ENCODE measurements at places on chromosomes 1 and 21. TPM values are rescaled to one million over a fixed set of nuclear protein-coding genes. Genes with fewer than 3 reads are reported as not detected.

DNA sequence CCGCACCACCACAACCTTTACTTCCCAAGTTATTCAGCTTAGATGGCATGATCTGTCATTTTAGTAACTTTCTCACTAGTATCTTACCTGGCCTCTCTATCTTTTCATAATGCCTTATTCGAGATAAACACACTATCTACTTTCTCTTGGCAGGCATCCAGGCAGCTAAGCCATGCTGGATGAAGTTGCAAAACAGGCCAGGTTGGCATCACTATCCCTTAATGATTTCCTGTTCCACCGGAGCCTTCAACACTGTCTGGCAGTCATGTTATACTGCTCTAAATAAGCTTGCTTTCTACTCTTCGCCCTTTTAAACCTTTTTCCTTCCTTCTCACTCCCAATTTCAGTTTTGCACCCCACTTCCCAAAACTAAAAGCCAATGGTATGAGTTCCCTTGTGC, 12.0 kb upstream of the KCNH1 start:
- H3K27me3 ChIP-seq = peaks cover 35% of the 10 kb centered on the region
- H3K4me1 ChIP-seq = no peaks in the 10 kb centered on the region
- H3K36me3 ChIP-seq = no peaks in the 10 kb centered on the region

- no peak overlapping the region for H3K4me3 ChIP-seq
- no peaks in the 10 kb centered on the region for H3K36me3 ChIP-seq
- H3K27ac ChIP-seq = no peak overlapping the region
- H3K27me3 ChIP-seq = no peaks in the 10 kb centered on the region
These were observed 118.4 kb upstream of the L1TD1 start for GRCh38 chr1:62076286-62076685.

GRCh38 chr1:30437059-30437576, 286.3 kb downstream of the MATN1 start:
- no peak overlapping the region for H3K27ac ChIP-seq
- DNase-seq = no peak
- H3K27me3 ChIP-seq = peaks cover 24% of the 10 kb centered on the region
- no peak overlapping the region for H3K4me3 ChIP-seq

GRCh38 chr1:33295450-33296081, 25.3 kb downstream of the A3GALT2 start:
- H3K36me3 ChIP-seq = no peaks in the 10 kb centered on the region
- peaks cover 11% of the 10 kb centered on the region for H3K4me1 ChIP-seq
- H3K27ac ChIP-seq = no peak overlapping the region
- no peak overlapping the region for H3K4me3 ChIP-seq

- H3K27me3 ChIP-seq = no peaks in the 10 kb centered on the region
- no peaks in the 10 kb centered on the region for H3K36me3 ChIP-seq
- no peak overlapping the region for H3K4me3 ChIP-seq
- DNase-seq = no peak
These were observed 42.4 kb downstream of the OLFML3 start for GRCh38 chr1:114021665-114022099.

GRCh38 chr1:66711420-66711819, 40.8 kb upstream of the DYNLT5 start:
- H3K27ac ChIP-seq = no peak overlapping the region
- no peaks in the 10 kb centered on the region for H3K36me3 ChIP-seq
- peaks cover 22% of the 10 kb centered on the region for H3K27me3 ChIP-seq
- no peaks in the 10 kb centered on the region for H3K4me1 ChIP-seq
- no peak for DNase-seq

DNA sequence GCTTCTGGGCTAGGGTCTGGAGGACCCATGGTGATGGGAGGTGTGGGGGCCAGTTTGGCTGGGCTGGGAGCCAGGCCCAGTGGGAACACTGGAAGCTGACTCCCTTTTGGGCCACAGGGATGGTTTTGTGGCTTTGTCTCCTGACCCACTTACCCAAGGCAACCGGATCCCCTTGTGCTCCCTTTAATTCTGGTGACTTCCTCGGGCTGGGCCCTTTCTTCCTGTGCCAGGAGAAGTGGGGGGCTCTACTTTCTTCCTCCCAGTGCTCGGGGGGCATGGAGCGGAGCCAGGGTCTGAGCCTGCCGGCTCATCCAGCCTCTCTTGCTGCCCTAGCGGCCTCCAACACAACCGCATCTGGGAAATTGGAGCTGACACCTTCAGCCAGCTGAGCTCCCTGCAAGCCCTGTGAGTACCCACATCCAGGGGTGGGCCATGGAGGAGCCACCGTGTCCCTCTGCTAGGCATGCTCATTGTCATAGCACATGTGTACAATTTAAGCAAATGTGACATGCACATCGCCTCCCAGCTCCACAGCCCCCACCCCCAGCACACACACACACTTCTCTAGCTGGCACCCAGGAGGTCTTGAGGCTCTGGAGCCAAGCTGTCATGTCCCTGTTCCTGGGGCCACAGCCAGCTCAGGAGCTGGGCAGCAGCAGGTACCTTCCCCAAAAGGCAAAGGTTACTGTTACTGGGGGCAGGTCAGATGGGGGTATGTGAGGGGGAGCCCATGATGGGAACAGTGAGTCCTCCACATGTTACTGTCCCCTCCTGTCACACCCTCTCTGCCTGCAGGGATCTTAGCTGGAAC, 35.0 kb downstream of the UBE2T start:
- peak; percentile 58 for DNase-seq
- H3K4me3 ChIP-seq = no peak overlapping the region
- H3K4me1 ChIP-seq = peaks cover 4% of the 10 kb centered on the region
- H3K27ac ChIP-seq = no peak overlapping the region

- peaks cover 7% of the 10 kb centered on the region for H3K36me3 ChIP-seq
- no peaks in the 10 kb centered on the region for H3K27me3 ChIP-seq
- DNase-seq = no peak
- H3K4me1 ChIP-seq = peaks cover 8% of the 10 kb centered on the region
These were observed 21.5 kb upstream of the TMCO2 start for GRCh38 chr1:40226192-40226591.

GRCh38 chr21:44353191-44353970, at the start of gene TRPM2:
TSS of gene TRPM2 (plus strand) at chr21:44353621. CDS start at chr21:44353701, 80 bp downstream.
- no peak for DNase-seq
- H3K36me3 ChIP-seq = peaks cover 4% of the 10 kb centered on the region
- H3K27me3 ChIP-seq = peaks cover 2% of the 10 kb centered on the region

GRCh38 chr1:18752409-18752808, 107.1 kb downstream of the TAS1R2 start:
- H3K4me3 ChIP-seq = no peak overlapping the region
- no peaks in the 10 kb centered on the region for H3K4me1 ChIP-seq
- H3K36me3 ChIP-seq = peaks cover 7% of the 10 kb centered on the region
- H3K27ac ChIP-seq = no peak overlapping the region
- peaks cover 24% of the 10 kb centered on the region for H3K27me3 ChIP-seq
- DNase-seq = no peak

GRCh38 chr1:93679546-93679945, 2.1 kb downstream of the BCAR3 start:
- H3K4me1 ChIP-seq = peaks cover 38% of the 10 kb centered on the region
- peaks cover 25% of the 10 kb centered on the region for H3K27me3 ChIP-seq

DNA sequence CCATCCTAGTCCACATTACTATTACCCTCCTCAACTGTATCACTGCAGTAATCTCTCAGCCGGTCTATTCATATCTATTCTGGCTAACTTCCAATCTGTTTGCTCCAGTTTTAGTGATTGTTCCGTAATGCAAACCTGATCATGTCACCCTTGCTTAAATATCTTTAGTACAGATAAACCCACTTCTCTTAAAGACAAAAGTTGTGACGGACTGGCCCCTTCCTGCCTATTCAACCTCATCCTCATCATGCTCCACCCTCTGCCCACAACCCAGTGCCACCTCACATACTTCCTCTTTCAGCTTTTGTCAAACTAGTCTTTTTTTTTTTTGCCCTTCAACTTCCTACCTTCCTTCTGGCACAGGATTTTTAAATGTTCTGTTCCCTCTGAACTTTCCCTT, 2.8 kb upstream of the C1orf162 start:
- H3K4me1 ChIP-seq = peaks cover 23% of the 10 kb centered on the region
- no peak overlapping the region for H3K27ac ChIP-seq
- DNase-seq = peak; percentile 77
- no peaks in the 10 kb centered on the region for H3K36me3 ChIP-seq
- no peak overlapping the region for H3K4me3 ChIP-seq

DNA sequence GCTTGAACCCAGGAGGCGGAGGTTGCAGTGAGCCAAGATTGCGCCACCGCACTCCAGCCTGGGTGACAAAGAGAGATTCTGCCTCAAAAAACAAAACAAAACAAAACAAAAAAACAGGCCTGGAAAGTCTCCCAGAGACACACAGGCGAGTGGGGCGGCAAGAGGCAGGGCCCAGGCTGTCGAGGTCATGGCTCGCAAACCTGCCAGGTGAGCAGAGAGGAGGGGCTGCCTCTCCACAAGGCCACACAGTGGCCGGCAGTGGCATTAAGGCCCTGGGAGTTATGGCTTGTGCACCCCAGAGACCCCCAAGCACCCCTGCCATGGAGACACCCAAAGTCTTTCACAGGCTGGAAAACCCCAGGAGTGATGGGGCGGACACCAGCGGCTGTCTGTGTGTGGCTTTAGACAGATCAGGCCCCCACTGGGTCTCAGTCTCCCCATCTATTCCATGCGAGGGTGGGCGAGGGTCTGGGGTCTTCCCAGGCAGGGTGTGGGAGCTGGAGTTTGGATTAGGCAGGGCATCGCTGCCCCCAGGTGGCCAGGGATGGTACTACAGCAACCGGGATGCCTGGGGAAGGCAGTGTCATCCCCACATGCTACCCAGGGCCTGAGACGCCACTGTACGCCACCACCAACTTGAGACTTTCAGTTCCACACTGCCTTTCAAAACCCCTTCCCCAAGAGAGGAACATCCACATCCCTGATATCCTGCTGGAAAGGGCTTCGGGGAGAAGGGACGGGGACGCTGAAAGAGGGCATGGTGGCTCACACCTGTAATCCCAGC, 7.3 kb upstream of the CTRC start:
- no peaks in the 10 kb centered on the region for H3K27me3 ChIP-seq
- H3K4me1 ChIP-seq = peaks cover 26% of the 10 kb centered on the region
- no peak for DNase-seq
- no peak overlapping the region for H3K4me3 ChIP-seq

FAF1 gene
- total RNA-seq = 77.9 TPM

NMNAT2 gene
- not detected for total RNA-seq

BACE2 gene
- total RNA-seq = 0.21 TPM
